Activated CD8-positive, alpha-beta memory T cell treated with anti-CD3 and anti-CD28 coated beads, Interleukin-2, amount 50 U/mL, for 4 hours (primary cell): ENCODE measurements at places on chromosomes 12 and 14.

- no peak for DNase-seq
Observed at GRCh38 chr12:121831571-121832245, 27.0 kb downstream of the HPD start.

DNA sequence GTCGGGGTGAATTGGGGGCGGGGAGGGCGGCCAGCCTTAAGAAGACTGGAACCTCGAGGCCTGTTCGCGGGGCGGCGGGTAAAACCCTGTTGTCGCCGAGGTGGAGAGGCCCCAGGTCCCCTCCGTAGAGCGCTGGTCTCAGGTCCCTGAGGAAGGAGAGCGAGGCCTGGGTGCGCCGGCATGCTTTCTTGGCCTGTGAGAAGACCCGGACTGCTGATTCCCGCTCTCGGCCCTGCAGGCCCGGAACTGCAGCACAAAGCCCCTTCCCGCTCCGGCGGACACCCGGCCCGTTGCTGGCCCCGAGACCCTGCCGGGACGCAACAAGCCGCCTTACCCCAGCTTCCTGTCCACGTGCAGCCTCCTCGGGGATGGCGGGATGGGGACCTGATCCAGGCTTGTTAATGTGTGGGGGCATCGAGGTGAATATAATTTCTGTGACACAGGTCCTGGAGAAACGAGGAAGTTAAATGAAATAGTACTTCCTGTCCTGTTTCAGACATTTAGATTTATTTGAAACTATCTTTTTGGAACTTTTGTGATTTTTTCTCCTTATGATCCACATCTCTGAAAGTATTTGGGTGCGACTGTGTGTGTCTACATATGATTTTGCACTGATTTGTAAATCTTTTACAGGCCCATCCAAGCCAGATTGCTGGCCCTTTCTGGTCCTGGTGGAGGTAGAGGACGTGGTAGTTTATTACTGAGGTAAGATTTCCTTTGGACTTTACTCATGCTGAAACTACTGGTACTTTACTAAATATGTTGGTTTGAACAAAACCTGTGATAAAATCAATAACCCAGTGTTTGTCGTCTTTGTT is 600 bp downstream of the PNN start:
- no peak for DNase-seq

DNA sequence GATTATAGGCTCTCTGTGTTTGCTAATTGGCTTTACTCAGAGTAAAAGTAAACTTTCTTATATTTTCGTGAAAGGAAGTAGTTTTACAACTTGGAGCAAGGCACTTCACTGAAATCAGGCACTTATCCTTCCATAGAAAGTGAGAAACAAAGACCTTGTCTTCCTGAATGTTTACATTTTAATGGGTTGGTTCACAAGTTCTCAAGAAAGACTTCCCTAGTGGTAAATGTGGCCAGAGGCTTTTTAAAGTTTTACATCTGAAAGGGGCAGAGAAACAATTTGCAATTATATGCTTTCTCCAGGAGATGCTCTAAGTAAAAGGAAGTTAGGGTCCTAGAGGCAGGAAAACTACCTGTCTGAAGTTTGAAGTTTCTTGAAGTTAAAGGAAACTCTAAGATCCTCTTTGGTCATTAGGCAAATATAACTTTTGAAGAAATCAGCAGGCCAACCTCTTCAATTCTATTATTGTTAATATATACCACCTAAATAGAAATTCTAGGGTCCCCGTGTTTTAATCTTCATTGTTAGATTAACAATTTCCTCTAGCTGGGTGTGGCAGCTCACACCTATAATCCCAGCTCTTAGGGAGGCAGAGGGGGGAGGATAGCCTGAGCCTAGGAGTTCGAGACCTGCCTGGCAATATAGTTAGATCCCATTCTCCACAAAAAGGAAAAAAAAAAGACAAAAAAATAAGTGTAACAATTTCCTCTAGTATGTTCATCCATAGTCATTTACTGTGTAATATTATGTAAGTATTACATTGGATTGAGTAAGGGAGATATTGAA is 644.9 kb upstream of the FOXG1 start:
- DNase-seq, result no peak

DNA sequence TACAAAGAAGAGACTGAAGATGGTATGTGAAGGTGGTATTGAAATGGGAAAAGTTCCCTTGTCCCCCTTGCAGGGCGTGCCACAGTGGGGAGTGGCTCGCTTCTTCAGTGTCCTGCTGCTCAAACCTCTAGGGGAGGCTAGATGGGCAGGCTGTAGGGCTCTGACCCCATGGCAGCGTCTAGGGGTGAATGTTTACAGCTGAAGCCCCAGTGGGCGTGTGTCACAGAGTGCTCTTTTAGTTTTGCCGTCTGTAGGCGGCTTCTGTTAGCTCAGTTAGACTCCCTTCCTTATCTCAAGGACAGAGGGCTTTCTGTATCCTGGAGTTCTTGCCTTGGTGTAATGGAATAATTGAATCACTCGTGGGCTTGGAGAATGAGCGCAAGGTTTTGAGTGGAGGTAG is 266.2 kb downstream of the RAD51B start:
- DNase-seq, result no peak

GRCh38 chr12:124862768-124863415 is 772 bp downstream of the SCARB1 start:
- no peak for DNase-seq

DNA sequence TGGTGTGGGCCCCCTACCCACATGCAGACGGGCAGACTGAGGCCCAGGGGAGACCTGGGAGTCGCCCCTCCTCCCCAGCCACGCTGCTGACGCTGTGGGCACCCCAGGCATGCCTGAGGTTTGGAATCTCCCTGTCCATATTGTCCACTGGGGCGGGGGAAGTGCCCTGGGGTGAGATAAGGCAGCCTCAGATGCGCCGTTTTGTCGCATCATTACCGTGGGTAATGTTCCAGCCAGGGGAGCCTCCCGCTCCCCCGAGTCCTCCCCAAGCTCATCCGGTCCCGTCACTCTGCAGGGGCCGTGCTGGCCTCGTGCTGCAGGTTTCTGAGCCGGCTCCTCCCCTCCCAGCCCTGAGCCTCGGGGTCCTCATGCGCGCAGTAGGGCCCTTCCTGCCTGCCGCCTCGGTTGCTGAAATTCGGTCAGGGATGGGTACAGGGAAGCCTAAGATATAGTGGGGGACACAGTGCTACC is 11.4 kb downstream of the INF2 start:
- no peak for DNase-seq

DNA sequence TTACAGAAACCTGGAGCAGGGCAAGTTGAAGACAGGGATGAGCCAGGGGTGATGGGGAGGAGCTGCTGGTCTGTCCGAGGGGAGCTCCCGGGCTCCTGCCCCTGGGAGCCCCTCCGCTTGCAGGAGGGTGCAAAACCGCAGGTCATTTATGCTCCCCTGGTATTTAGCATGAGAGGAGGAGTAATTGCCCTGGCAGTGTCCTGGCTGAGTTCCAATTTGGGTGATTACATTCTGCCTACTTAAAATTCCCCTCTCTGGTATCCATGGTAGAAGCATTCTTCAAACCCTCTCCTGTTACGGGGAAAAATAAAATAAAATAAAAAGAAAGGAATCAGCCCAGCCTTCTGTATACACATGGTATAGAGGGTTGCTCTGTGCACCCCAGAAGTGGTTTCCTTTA is 61.7 kb upstream of the VRK1 start:
- DNase-seq, result no peak

GRCh38 chr14:69945912-69946311 is 66.7 kb downstream of the SMOC1 start:
- DNase-seq, result no peak

DNA sequence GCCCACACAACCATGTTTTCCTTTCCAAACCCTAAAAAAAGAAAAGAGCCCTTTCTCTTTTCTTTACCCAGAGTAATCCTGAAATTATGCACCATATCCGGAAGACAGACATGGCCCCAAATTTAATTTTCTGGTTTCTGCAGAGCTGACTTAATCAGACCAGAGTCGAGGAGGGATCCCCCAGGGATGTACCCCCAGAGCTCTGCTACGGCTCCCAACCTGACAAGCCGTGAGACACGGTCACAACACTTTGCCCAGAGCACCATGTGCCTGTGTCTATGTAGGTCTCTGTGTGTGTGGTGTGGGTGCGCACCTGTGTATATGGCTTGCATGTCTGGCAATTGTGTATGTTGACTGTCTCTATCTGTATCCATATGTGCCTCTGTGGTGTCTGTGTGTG is 77.6 kb upstream of the CLMN start:
- DNase-seq, result no peak

- DNase-seq, result no peak
Observed at GRCh38 chr12:99131751-99132199, 486.7 kb downstream of the APAF1 start.

GRCh38 chr12:12837025-12837812 is 24.1 kb downstream of the DDX47 start:
- peak; percentile 36 for DNase-seq

DNA sequence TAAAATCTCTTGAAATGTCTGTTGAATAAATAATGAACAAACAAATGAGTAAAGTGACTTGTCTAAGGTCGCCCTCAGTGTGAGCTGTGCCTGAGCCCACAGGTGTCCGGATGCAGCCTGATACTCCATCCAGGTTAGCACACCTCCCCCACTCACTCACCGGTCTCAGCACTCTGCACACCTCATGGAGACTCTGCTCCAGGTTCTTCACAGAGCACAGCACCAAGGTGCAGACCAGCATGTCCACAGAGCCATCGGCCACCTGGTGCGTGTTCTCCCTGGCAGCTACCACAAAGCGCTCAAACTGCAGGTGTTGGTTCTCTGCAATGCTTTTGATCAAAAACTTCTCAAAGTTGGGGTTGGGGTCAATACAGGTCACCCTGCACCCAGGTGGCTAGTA is 4.1 kb upstream of the KRT7 start:
- no peak for DNase-seq

GRCh38 chr14:53872681-53873089 is 83.9 kb downstream of the BMP4 start:
- no peak for DNase-seq

- DNase-seq, result peak; percentile 46
Observed at GRCh38 chr14:89621009-89621421, 204.0 kb upstream of the FOXN3 start.

GRCh38 chr12:4932576-4932975 is 22.9 kb downstream of the KCNA1 start:
- no peak for DNase-seq

GRCh38 chr12:44295958-44296623 is 460.2 kb downstream of the TMEM117 start:
- DNase-seq, result no peak
